ENCODE measurements at places on chromosomes 1 and 21.

DNA sequence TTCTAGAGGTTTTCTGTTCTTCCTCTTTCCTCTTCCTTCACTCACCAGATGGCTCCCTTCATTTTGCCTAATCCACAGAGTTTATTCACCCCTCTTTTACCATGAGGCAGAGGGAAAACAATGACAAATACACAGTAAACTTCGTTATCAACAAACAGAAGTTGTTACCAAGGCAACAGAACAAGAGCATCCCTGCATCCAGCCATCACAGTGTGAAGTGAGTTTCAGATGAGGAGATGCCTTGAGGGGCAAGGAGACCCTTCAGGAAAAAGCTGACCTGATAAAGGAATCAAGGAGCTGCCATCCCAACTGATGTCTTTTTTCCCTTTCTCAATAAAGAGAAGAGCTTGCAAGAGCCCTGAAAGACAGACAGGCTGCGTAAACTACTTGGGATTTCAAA is 195.3 kb downstream of the BRINP2 start:
- no peak for DNase-seq

DNA sequence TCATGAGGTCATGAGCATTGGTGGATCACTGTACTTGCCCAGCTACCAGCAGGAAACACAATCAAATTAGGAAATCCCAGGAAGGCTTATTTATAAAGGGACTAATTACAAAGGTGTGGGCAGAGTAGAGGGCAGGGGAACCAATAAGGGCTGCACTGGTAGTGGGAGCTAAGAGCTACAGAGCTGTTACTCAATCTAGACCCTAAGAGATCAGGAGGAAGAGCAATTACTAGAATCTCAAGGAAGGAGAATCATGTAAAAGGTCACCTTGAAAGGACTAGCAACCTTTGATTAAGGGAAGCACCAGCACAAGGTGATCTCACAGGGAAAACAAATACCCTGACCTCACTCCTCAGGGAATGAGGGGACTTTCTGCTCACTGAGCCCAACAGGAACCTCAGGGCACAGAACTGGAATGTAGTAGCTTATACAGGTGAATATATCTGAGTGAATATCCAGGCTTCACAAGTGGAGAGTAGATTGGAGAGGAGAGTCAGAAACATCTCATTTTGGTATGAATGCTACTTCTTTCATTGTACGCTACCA is 66.8 kb downstream of the SAMSN1 start:
- DNase-seq, result no peak

DNA sequence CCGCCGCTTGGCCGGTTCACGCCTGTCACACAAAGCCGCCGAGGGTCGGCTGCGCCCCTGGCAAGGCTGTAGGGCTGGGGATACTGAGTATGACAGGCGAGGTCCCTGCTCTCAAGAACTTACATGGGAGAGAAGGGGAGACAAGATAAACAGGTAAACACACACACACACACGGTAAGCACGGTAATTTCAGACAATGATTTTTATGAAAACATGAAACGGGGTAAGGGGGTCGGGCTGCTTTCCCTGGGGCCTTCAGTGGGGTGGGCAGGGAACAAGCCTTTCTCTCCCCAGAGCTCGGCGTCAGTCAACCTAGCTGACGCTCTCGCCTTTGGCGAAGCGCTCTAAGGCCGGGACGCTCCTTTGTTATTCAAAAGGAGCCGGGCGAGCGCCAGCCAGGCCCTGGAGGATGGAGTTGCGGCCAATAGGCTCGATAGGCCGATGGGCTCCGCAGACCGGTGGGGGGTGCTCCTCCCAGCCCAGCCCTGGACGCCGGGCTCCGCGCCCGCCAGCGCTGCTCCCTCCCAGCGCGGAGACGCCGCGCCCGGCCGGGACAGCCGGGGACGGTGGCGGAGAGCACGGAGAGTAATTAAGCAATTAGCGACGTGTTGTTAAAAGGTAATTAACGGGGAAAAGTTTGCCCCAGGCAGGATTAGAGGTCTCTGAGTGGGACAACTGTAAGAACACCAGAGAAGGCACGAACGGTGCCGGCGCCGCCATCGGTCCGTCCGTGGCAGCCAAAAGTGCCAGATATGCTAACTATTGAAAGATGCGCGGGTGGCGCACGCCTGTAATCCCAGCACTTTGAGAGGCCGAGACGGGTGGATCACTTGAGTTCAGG is 950 bp upstream of the INKA2 start:
- peak; percentile 65 for DNase-seq

- DNase-seq, result peak; percentile 93
Observed at GRCh38 chr1:155080312-155081228, 1.9 kb downstream of the EFNA3 start.

DNA sequence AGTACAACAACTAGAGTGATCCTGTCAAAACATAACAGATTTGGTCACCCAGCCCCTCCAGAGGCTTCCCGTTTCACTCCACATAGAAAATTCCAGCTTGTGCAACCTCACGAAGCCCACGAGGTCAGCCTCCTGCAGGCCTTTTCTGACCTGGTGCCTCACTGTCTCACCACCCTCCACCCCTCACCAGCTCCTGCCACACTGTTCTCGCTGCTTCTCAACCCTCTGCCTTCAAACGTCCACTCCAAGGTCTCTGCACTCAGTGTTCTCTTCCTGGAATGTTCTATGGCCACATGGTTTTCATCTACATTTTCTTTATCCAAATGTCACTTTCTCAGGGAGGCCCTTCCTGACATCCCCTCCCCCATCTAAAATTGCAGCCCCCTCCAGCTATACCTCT is 178.9 kb downstream of the DHRS3 start:
- no peak for DNase-seq

DNA sequence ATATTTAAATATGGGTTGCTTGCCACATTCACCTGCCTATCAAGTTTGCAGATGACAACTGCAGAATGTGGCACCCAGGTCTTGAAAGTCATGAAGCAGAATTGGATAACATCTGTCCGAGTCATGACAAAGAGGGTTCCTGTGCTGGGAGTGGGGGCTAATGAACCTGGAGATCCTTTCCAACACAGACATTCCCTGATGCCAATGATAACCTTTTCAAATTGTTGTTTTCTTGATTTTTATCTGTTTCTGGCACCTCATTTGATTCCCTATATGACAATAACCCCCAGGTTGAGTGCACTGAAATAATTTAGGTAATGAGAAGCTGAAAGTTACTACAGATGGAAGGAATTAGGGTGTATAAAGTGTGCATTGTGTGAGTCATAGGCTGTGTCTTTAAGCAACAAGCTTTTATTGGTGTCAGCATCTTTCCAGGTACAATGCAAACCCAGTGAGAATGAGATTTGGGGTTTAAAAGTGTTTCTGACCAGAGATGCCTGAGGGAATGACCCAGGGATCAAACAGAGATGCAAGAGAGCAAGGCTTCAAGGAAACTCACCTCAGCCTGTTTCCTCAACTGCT is 32.0 kb upstream of the IL10 start:
- no peak for DNase-seq

DNA sequence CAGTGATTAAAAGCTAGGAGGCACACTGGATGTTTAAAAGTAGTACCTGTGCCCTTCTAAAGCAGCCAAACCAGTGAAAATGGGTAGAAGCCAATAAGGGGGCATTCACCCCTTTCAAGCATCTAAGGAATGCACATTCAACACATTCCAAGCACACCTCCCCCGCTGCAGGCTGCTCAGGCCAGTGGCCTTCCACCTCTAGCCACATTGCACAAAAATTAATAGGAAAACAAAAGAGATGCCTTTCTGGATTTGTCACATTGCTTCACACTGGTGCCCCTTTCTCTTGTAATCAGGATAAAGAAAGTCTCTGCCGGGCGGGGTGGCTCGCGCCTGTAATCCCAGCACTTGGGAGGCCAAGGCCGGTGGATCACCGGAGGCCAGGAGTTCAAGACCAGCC is 834.0 kb downstream of the USP25 start:
- DNase-seq, result no peak

GRCh38 chr1:246959944-246960693 is 28.4 kb upstream of the AHCTF1 start:
- no peak for DNase-seq
